ENCODE measurements at places on chromosomes 7 and 10.

GRCh38 chr7:107059468-107059867 is 15.0 kb downstream of the PRKAR2B start:
- DNase-seq = no peak

DNA sequence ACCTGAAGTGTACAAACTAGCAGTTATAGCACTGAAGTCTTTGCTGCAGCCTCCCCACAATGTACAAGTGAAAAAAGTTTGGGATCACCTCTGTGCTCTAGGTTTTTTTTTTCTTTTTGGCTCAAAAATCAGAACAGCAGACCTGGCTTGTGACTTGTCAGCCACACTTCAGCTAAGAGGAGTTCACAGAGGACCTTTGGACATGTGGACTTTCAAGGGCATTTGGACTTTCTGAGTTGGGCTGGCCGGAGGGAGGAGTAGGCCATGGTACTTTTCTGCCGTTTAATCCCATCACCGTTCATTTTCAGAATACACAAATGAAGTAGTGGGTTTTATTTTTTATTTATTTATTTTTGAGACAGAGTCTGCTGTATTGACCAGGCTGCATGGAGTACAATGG is 21.9 kb upstream of the ACSL5 start:
- DNase-seq = no peak

DNA sequence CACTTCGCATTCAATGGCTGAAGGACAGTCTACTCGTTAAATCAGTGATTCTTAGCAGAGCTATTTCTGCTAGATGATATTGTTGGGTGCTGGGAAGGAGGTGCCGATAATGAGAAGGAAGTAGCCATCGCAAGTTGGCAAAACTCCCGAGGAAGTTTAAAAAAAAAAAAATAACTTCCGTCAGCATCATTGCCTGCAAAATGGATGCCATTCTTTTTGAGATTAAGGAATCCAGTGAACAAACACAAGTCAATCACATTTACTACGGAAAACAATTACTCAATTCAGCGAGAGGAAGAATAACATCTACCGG is 74.4 kb upstream of the SFMBT2 start:
- no peak for DNase-seq

DNA sequence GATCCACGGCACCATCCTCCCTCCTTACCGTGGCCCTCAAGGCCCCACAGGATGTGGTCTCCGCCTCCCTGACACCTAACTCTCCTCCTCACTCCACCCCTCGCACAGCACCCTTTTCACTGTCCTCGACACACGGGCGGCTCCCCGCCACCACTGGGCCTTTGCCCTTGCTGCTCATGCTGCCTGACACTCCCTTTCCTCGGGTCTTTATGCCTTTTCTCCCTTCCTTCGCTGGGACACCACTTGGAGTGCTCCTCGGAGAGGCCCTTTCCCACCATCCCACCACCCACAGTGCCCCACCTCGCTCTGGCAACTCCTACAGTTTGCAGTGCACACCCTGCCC is 7.9 kb upstream of the INMT start:
- DNase-seq = no peak

DNA sequence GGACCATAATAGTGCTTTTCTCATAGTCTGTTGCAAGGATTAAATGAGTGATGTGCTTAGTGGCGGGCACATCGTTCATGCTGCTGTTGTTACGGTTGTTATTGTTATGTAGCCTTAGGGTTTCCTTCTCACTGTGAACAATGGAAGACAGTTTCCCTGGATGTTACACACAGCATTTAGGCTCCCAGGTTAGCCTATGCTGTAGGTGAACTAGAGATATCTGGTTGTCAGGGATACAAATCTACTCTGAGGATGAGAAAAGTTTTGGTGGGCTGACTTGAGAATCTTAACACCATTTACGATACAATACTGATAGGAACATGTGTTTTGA is 14.7 kb downstream of the SH3PXD2A start:
- no peak for DNase-seq

DNA sequence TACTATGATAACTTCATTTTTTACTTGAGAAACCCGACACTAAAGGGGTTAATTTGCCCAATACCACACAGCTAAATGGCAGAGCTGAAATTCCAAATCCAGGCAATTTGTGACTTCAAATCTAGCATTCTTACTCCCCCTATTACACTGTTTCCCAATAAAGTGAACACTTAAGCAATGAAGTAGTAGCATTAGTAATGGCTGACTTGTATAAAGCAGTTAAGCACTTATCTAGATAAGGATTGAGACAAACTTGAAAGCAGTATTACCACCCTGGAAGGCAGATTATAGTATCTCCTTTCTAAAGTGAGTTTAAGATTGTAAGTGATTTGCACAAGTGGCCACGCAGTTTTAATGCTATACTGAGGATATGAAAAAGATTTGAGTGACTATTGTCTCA is 39.3 kb downstream of the WASL start:
- no peak for DNase-seq

- DNase-seq = no peak
These were observed 63.5 kb upstream of the EGFR start for GRCh38 chr7:54955296-54955695.

DNA sequence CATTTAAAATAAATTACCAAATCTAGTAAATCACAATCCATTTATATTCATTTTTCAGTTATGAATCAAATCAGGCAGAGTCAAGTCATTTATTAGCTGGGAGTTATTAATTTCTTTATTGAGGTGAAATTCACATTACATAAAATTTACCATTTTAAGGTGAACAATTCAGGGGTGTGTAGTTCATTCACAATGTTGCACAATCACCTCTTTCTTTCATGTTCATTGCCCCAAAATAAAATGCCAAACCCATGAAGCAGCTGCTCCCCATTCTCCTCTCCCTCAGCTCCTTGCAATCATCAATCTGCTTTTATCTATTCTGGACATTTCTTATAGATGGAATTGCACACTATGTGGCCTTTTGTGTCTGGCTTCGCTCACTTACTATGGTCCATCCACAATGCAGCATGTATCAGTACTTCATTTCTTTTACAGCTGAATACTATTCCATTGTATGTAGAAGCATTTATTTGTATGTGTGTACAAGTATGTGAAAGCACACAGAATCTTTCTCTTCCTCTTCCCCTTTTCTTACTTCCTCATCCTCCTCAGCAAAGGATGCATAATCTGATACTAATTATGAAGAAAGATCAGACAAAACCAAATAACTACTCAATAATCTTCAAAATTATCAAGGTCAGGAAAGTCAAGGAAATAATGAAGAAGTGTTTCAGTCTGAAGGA is 60.6 kb downstream of the LMBR1 start:
- no peak for DNase-seq

GRCh38 chr10:119268871-119269506 is 61.6 kb downstream of the GRK5 start:
- DNase-seq = peak; percentile 32

DNA sequence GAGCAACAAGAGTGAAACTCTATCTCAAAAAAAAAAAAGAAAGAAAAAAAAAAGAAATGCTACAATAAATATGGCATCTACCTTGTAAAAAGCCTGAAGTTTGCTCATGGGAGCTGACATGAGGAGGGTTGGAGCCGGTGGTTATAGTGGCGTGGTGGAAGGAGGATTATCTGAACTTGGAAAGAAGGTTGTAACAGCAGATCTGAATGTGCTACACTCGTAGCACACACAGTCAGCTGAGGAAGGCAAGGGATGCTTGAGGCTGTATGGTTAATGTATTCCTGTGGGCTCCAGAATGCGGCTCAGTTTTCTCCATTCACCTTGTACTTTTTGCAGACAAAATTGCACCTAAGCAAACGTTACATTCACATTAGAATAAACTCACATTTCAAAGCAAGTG is 390.3 kb upstream of the GALNT17 start:
- no peak for DNase-seq

- no peak for DNase-seq
These were observed 9.7 kb downstream of the CREM start for GRCh38 chr10:35136263-35136815.

- no peak for DNase-seq
These were observed 656.0 kb downstream of the CNTNAP2 start for GRCh38 chr7:146772601-146773000.

GRCh38 chr7:93015101-93015778 is 102.5 kb downstream of the SAMD9 start:
- DNase-seq = no peak

GRCh38 chr10:44311563-44312051 is 73.3 kb downstream of the CXCL12 start:
- DNase-seq = no peak

DNA sequence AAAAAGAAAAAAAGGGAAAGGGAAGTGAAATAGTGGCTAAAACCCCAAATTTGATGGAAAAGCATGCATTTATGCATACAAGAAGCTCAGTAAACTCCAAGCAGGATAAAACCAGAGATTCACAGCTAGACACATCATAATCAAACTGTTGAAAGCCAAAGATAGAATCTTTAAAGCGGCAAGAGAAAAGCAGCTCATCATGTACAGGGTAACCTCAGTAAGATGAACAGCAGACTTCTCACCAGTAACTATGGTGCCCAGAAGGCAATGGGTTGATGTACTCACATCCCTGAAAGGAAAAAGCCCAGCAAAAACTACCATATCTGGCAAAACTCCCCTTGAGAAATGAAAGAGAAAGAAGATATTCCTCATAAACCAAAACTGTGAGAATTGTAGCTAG is 60.4 kb downstream of the TPST1 start:
- DNase-seq = no peak

GRCh38 chr7:11751315-11751714 is 80.7 kb downstream of the THSD7A start:
- DNase-seq = no peak

DNA sequence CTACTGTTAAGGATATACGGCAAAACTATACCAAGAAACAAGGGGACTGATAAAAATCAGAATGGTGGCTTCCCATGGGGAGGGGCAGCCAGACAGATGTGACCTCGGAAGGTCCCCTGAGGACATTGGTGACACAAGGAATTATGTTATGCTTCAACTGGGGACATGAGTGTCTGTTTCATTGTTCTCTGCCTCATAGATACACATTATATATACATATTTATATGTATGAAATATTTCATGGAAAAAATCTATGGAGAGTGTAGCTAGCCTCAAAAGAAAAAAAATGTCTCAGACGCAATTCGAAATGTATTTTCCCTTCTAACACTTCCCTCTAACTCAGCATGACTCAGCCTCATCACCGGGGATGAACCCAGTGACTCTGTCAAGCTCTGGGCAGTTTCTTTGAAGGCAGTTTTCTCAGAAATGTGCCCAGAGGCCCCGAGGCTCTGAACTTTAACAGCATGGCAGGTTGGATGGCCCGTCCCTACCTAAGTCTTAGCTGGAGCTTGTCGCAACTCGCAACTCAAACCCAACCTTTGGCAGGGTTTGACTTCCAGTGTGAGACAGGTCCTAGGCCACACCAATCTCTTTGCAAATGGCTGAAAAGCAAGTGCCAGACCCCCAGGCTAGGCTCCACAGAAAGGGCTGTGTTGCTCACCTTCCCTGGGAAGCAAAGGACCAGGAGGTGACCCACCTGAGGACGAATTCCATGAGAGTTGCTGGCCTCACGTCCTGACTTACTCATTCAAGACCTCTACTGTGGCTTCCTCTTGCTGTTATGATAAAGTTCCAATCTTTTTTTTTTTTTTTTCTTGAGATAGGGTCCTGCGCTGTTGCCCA is 86.9 kb downstream of the CARD11 start:
- DNase-seq = peak; percentile 13

DNA sequence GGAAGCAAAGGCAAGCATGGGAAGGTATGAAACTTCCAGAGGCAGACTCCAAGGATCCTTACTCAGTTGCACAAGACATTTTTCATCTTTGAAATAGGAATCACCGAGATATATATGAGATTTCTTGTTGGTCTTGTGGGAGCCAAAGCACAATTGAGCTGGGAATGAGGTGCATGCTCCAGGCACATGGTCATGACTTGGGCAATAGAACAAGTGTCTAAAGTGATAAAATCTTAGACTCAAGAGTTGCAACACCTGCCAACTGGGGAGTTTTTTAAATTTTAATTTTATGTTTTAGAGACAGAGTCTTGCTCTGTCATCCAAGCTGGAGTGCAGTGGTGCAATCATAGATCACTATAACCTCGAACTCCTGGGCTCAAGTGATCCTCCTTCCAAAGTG is 169.5 kb upstream of the ADCY1 start:
- no peak for DNase-seq

GRCh38 chr10:119521443-119522204 is 20.9 kb downstream of the RGS10 start:
- no peak for DNase-seq

GRCh38 chr10:82750538-82750937 is 875.5 kb downstream of the NRG3 start:
- no peak for DNase-seq

- DNase-seq = no peak
These were observed 493.4 kb upstream of the FOXK1 start for GRCh38 chr7:4188651-4189050.

DNA sequence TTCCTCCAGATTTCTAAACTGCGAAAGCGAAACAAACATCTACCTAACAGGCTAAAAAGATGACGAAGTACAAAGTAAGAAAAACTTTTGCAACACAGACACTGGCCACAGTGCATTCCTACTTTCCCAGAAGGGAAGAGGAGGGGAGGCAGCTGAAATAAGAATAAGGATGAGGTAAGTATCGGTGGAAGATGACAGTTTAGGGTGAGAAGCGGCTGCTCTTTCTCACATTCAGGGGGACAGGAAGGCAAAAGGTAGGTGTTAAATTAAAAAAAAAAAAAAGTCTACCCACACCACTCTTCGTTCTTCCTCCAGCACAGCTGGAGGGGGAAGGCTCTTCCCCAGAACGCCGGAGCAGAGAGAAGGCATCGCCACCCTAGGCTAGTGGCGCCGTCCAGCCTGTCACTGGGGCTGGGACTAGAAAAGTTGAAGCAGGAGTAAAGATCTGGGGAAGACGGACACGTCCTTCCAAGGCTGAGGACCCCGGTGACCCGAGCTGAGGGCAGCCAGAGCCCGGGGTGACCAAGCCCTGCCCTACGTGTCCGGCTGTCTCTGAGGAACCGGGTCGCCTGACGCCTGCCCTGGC is 846 bp downstream of the DNAJC1 start:
- DNase-seq = no peak

DNA sequence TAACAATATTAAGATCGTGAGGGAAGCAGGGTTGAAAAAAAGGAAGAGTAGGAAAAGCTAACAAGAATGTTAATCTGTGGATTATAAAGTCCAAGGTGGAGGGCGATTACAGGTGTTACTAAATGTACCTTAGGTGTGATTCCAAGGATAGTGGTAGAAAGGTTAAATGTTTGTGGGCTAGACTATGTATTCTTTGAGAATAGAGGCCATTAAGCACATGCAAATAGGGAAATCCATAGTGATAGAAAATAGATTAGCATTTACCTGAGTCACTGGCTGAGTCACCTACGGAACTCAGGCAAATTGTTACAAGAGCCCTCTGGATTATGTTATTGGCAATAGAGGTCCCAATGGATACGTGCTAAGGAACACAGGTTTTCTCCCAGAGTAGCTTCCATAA is 9.0 kb downstream of the MGAM2 start:
- DNase-seq = no peak
